ENCODE measurements at places on chromosomes 3 and 15. TPM values are rescaled to one million over a fixed set of nuclear protein-coding genes. Genes with fewer than 3 reads are reported as not detected.

The KBTBD13 gene
- 1.1 TPM for polyA plus RNA-seq

The NR1I2 gene
- 0.32 TPM for polyA plus RNA-seq

The MKRN3 gene
- 5.1 TPM for polyA plus RNA-seq

The PGBD4 gene
- 1.2 TPM for polyA plus RNA-seq

The CCDC9B gene
- 10.2 TPM for polyA plus RNA-seq

The GOLGA8H gene
- 0.22 TPM for polyA plus RNA-seq

The GOLGA8R gene
- 13.3 TPM for polyA plus RNA-seq

The NPRL2 gene
- polyA plus RNA-seq: not detected

The IMPDH2 gene
- polyA plus RNA-seq: not detected

The SLC7A14 gene
- polyA plus RNA-seq: 0.36 TPM

The KLHL40 gene
- 138 TPM for polyA plus RNA-seq

The CPN2 gene
- polyA plus RNA-seq: 0.07 TPM

The ATP6V1A gene
- 22.1 TPM for polyA plus RNA-seq

The ZSCAN2 gene
- polyA plus RNA-seq: 12.0 TPM

The HRG gene
- not detected for polyA plus RNA-seq

The TTLL13 gene
- polyA plus RNA-seq: 0.08 TPM

The FBLN2 gene
- 28.7 TPM for polyA plus RNA-seq

The ARPIN gene
- 18.6 TPM for polyA plus RNA-seq

All from muscle of arm (tissue), 14 donors.